Kidney epithelial cell (primary cell): ENCODE measurements at places on chromosomes 3 and 15. TPM values are rescaled to one million over a fixed set of nuclear protein-coding genes. Genes with fewer than 3 reads are reported as not detected.

Gene RHOV
- 2.0 and 3.6 TPM in 2 replicates for total RNA-seq

Gene FEZF2
- total RNA-seq = not detected in 2 replicates

Gene CCR8
- total RNA-seq = not detected in 2 replicates

Gene SV2B
- total RNA-seq = 1.8 and 3.3 TPM in 2 replicates

Gene PPM1L
- total RNA-seq = 11.1 and 12.0 TPM in 2 replicates

Gene RTP4
- 1.2 and 1.5 TPM in 2 replicates for total RNA-seq

Gene NMB
- total RNA-seq = 6.3 and 12.0 TPM in 2 replicates

Gene PAK2
- total RNA-seq = 50.6 and 51.4 TPM in 2 replicates

Gene KLF15
- total RNA-seq = 0.55 and 0.67 TPM in 2 replicates

Gene CCDC9B
- 13.6 and 20.3 TPM in 2 replicates for total RNA-seq

Gene ADAMTS9
- 211 and 217 TPM in 2 replicates for total RNA-seq

Gene SNX33
- total RNA-seq = 23.4 and 25.7 TPM in 2 replicates

Gene PPP1R14D
- total RNA-seq = not detected in 2 replicates

Gene C3orf80
- total RNA-seq = 1.2 TPM in 2 replicates

Gene PPARG
- 14.7 and 16.3 TPM in 2 replicates for total RNA-seq

Gene SLC12A1
- not detected in 2 replicates for total RNA-seq

Gene COL8A1
- 24.4 TPM in 2 replicates for total RNA-seq

Gene CASR
- total RNA-seq = 0.04 and 0.07 TPM in 2 replicates
